Mucosa of gallbladder (tissue), 1 donor: ENCODE measurements at places on chromosomes 2 and 18. TPM values are rescaled to one million over a fixed set of nuclear protein-coding genes. Genes with fewer than 3 reads are reported as not detected.
A peak's percentile ranks its signal among the peaks of the same experiment; 100 is the strongest.

Gene HOXD9
- total RNA-seq, result 0.66 TPM

DNA sequence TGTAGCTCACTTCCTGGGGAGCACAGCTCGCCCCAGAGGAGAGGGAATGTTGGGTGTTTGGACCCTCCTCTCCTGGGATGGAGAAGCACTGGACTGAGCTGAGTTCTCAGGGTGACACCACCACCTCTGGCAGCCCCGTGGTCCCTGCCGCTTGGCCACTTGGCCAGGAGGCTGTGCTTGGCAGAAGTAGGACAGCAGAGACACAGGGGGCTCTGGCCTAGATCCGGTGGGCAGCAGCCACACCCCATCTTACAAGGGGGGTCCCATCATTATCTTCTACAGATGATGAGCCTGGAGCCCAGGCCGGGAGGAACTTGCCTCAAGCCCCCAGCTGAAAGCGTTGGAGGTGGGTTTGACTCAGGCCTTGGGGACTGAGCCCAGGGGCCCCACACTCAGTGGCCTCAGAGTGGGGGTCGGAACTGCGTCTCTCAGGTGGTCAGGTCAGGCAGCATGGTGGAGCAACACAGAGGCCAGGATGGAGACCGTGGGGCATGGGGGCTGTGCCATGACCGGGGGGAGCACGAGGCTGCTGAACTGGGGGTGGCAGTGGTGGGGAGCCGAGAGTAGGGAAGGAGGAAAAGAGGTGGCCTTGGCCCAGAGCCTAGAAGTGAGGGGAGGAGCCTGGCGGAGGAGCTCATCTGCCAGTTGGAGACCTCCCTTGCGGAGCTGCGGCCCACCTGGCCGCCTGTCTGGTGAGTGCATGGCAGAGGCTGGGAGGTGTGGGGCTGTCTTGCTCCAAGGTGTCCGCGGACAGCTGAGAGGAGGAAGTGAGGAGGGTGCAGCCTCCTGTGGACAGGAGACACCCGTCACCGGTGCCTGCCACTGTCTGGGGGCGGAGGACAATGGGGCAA, 63.6 kb upstream of the HDAC4 start:
- DNase-seq, result no peak

Gene SP5
- 1.8 TPM for total RNA-seq

DNA sequence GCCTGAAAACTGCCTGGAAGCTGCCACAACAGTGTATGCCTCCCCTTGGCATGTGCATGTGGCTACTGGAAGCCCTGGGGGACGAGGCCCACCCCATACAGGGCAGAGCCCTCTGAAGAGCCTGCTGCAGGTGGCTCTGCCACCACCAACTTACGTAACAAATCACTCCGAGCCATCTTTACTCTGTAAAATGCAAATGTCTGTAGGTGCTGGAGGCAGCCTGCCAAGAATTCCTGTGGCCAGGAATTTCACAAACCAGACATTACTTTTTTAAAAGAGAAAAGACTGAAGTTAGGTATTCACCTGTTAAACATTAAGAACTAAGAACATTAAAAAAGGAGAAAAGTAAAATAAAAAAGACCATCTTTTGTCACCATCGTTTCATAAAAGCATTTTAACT, 106.3 kb downstream of the GPR39 start:
- no peak for DNase-seq

DNA sequence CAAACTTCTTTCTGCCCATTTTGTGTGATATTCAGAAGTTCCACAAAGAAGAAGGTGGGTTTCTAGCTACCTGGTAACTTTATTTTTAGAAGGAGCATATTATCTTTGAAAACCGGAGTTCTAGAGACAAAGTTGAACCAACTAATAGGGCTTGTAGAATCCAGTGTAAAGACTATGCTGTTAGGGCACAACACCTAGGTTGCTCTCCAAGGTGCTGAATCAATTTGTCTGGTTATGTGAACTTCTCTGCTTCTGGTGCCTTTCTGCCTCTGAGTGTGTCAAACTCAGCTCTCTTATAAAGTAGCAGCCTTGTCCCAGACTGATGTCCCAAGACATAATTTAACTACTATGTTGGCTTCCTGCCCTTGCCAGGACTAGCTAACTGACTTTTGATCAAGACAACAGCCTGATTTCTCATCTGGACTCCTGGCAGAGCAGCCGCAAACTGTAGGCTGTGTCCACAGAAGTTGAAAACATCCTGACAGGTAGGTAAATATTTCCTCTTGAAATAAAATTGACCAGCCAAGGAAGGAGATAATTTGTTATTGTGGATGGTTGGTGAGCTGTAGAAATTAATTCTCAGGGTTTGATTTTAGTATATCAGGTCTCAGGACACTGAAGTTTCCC, 119.4 kb downstream of the CYRIA start:
- peak; percentile 37 for DNase-seq

Gene SLC4A1AP
- total RNA-seq, result 17.4 TPM

DNA sequence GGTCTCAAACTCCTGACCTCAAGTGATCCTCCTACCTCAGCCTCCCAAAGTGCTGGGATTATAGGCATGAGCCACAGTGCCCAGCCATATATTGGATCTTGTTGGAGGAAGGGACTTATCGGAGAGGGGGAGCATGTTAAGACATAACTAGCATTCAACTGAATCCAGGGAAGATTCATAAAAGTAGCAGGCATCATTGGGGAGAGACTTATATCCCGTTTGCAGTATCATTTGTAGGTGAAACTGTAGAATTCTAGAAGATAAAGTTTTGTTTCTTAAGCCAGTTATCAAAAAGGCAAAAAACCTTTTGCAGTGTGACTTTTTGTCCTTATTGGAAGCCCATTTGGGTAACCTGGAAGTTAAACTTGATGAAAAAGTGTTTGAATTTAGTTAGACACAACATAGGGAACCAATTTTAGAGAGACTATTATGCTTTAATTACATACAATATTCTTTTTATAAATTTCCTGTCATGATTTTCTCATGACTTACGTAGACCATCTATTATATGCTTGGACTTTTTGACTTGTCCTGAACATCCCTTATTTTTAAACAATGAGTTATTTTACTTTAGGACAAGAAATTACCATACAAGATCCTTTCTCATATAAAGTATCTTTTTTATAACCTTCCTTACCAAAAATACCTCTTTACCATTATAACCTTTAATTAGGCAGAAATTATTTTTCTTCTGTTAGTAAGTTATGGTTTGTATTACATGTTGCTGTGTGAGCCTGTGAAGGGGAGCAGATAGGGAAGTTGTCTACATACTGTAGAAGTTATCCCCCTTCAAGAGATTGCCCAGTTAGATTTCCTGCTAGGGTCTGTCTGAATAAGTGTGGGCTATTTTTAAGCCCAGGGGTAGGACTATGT, 20.3 kb downstream of the RAB3GAP1 start:
- no peak for DNase-seq

DNA sequence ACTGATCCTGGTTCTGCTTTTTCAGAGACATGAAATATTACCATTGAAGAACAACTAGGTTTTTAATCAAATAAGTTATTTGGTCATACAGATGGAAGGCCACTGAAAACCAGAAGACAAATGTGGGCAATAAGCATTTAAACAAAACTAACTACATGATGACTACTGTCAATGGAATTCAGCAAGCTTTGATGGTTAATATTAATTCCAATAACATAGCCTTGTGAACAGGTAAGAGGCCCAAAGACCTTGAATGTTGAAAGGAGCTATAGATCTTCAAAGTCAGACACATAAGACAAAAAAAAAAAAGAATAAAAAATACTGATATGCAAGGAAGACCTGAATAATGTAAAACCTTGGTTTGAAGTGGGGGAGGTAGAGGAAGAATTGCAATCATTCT, 1955.6 kb upstream of the CELF4 start:
- no peak for DNase-seq

DNA sequence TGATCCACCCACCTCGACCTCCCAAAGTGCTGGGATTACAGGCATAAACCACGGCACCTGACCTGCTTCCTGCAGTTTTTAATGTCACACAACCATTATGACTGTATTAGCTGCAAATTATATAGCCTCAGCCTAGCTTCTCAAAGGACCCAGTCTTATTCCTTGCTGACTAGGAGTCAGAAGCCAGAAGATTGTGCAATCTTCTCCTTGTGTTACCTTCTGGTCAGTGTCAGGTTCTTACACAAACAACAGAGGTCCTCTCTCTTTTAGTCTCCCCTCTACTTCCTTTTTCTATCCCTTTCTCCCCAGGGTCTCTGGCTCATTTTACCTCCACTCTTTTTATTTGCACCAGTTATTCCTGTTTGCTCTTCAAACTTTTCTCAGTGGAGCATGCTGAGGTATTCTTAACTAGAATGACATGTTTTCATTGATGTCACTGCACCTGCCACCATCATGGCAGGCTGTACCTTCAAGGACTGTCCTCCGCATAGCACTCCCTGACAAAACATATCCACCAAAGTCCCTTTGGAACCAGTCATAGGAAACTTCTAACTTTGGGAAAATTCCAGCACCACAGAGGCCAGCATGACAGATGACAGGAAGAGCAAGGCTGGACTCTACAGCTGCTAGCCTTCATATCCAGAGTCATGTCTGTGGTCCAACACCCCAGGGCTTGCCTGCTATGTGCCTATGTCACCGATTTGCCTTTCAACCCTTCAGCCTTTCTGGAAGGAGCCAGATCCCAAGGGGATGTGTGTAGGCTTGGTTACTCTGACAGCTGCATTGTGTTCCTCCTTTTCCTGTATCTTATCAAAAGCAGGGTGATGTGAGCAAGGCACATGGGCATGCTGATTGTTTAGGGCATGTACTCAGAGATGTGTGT, 45.2 kb upstream of the EPC2 start:
- DNase-seq, result no peak

DNA sequence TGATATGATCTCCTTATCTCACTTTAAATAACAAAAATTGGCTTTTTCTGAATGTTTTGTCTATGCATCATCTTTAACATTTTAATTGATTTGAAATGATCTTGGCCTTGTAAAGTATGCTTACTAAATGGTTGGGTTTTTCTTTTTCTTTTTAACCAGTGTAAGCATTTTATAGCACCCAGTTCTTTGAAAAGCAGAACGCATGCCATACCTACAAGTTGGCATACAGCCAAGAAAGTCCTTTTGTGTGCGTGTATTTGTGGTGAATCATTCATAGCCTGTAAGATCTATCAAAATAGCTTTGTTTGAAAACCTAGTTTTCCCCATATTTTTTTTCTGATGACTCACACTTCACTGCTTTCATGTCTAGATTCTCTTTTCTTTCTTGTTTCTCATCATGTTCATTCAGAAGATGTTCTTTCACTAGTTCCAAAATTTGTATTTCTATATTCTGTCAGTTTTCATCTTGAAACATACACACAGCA, 4.1 kb upstream of the VRK2 start:
- no peak for DNase-seq

GRCh38 chr2:217150236-217150635, 290.4 kb upstream of the TNP1 start:
- no peak for DNase-seq

DNA sequence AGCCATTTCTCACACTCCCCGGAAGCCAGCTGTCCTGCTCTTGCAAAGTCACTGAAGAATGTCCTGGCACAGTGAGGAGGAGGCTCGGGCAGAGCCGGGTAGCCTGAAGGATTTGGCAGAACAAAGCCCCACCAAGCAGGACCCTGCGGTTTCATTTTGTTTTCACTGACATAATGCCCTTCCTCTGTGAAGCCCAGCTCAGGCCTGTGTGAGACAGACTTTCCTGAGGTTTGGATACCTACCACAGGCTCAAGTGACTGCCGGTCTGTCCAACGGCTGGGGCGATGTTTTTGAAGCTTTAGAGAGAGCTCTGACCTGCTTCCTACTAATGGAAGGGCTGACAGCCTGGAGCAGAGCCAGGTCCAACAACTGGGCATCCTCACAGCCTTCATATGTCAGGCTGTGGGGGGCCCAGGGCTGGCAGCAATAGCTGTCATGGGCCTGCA, 99.8 kb upstream of the FZD7 start:
- DNase-seq, result no peak

DNA sequence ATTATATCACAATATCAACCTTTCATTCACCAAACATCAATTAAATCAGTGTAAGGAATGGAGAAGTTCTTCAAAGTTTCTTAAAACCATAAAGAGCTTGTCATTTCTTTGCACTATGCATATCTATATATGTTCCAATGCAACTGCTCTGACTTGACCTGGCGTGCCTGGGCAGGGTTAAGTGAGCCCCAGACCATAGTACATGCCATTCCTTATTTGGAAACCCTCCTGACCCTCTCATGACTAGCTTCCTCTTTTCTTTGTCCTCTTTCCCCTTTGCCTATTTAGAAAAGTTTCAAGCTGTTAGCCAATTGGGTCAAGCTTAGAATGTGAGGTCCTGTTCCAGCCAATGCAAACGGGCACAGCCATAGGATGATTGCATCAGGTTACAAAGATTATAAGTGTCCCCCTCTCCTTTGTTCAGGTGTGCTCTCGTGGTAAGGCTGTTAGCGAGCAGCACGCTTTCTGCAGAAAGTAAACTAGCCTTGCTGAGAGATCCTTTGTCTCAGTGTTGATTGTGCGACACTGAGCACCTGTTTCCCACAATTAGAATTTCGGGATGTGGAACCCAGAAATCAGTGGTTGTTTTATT, 78.2 kb upstream of the UXS1 start:
- no peak for DNase-seq

DNA sequence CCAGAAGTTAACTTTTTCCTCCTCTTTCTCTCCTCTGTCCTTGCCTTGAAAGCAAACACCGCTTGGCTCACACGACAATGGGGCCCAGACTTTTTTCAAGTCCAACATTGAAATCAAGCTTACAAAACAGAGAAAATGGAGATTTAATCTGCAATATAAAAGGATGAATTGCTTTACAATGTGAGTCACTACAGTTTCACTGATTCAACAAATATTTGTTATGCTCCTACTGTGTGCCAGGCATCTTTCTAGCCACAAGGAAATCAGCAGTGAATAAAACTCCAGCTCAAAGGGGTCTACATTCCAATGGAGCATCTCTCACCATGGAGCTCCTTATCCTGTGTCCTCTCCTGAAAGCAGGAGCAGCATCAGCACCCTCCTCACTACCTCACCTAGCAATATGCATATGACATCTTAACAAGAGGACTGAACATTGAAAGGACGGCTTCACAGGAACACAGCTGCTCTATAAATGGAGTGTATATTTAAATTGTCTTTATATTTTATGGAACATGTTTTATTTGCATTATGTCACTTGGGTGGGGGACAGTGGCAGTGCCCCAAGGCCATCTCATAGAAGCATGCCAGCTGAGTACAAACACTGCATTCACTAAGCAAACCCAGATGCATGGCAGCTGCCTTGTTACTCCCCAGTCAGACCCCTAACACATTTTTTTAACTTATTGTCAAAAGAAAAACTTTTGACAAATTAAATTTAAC, 39.5 kb downstream of the PKDCC start:
- DNase-seq, result no peak

Gene VWC2L
- total RNA-seq, result not detected
